Muscle of back (tissue), 13 donors: ENCODE measurements at places on chromosomes 3 and 15. TPM values are rescaled to one million over a fixed set of nuclear protein-coding genes. Genes with fewer than 3 reads are reported as not detected.

DNA sequence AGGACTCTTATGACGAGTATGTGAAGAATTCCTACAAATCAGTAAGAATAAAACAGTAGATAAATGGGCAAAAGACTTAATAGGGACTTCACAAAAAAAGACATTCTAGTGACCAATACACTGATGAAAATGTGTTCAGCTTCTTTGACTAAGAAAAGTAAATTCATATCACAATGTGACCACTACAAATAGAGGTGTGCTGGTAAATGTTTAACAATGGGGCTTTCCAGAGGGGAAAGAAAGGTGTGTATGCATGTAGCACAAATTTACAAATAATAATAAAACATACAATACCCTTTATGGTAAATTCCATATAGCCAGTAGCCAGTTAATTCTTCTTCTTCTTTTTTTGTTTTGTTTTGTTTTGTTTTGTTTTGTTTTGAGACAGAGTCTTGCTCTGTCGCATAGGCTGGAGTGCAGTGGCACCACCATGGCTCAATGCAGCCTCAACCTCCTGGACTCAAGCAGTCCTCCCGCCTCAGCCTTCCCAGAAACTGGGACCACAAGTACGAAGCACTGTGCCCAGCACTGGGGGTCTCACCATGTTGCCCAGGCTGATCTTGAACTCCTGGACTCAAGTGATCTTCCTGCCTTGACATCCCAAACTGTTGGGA, 17.5 kb upstream of the NMD3 start:
- DNase-seq: no peak

Gene IMPG2
- polyA plus RNA-seq: 0.55 TPM

DNA sequence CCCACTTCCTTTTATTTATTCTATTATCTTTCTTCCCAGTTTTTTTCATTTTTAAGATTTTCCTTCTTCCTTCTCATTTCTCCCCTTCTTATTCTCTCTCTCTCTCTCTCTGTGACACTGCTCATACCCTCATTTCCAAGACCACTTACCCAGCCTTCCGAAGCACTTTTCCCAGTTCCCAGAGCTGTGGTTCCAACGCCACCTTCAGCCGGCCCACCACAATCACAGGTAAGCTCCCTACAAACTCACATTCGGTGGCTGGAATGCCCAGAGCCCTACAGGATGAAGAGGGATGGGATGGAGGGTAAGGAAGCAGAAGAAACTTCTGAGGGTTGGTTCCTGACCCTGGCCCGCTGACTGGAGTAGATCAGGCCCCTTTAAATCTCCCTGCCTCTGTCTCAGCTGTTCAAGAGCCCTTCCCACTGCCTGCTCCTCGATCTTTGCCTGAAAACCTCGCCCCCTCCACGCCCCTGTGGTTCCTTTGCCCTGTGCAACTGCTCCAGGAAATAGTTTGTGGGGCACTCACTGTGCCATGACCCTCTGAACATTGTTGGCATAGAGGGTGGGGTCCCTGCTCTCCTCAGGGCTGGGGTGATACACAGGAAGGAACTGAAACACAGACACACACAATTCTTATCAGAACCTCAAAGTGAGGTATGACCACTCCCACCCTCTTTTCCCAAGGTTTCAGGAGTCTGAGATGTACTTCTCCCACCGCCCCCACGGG, 4.8 kb downstream of the LPCAT4 start:
- no peak for DNase-seq

Gene SRGAP3
- polyA plus RNA-seq: 18.4 TPM

GRCh38 chr15:61146931-61147230, 82.2 kb downstream of the RORA start:
- no peak for DNase-seq

Gene TRH
- 0.41 TPM for polyA plus RNA-seq

Gene SMAD6
- 3.6 TPM for polyA plus RNA-seq

DNA sequence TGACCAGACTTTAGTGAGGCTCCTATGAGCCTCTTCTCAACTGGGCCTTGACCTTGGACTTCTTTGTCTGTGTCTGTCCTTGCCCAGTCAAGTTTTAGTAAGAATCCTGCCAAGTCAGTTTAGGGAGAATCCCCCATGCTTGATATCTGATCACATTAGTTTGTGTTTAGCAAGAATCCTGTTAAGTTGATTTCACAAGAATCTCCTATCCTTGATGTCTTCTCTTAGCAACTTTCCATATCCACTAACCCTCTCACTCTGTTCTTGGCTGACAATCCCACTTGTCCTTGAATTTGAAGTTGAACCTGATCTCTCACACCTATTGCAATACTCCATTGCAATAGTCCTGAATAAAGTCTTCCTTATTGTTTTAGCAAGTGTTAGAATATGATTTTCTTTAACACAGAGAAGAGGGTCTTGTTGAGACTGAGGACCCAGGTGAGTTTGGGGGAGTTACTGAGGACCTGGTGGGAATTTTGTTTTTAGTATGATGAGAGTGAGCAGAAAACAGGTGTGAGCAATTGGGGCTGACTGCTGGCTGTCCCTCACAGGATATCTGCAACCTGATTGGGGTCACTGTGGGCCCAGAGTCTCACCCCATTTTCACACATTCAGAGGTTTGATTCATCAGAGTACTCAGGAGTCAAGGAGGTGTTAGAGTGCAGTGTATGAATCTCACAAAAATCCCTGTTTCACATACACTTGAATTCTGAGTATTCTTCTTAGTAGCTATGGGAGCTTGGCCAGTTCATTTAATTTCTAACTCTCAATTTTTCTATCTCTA, 39.9 kb upstream of the TNFAIP8L3 start:
- DNase-seq: no peak

DNA sequence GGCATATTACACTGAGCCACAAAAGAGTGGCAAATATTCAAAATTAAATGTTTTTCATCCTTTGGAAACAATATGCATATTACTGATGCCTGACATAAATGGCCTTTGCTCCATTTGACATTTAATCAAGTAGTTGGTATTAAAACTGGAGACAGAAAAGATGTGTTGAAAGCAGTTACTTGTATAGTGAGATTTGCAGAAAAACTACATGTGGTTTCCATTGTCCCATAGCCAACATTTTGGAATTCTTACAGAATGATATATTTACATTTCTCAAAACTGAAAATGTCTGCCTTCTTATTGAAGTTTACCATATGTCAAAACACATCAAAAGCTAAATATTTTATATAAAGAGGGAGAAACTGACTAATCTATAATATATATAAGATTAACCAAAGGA, 21.6 kb downstream of the SHOX2 start:
- DNase-seq: peak; percentile 33

Gene DNAH12
- 0.59 TPM for polyA plus RNA-seq

- no peak for DNase-seq
These were observed 15.8 kb downstream of the EPHB1 start for GRCh38 chr3:134810850-134811249.

GRCh38 chr3:155946178-155946577, 75.7 kb downstream of the GMPS start:
- DNase-seq: peak; percentile 45

GRCh38 chr3:155581579-155581978, 163.3 kb downstream of the PLCH1 start:
- no peak for DNase-seq

- DNase-seq: no peak
These were observed 50.5 kb downstream of the LDHAL6B start for GRCh38 chr15:59257140-59257539.

Gene TMED3
- 35.0 TPM for polyA plus RNA-seq

DNA sequence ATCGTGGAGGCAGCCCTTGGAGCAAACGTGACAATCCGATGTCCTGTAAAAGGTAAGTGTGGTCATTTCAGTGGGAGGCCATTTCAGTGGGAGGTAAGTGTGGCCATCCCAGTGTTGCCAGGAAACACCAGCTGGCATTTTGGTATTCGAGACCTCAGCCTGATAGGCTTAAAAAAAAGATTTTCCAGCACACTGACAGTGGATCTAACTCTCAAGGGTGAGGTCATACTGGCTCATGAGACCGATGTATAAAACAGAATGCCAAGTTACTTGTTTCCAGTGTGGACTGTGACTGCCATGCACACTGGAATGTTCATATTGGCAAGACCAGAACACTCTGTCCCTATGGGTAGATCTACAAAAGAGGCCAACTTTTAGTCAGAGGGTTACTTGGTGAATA, 244.4 kb upstream of the GOLGA6L4 start:
- no peak for DNase-seq

Gene TMEM207
- not detected for polyA plus RNA-seq

Gene FBXW12
- not detected for polyA plus RNA-seq

Gene CYP1A2
- not detected for polyA plus RNA-seq

Gene EDC3
- polyA plus RNA-seq: 22.8 TPM

DNA sequence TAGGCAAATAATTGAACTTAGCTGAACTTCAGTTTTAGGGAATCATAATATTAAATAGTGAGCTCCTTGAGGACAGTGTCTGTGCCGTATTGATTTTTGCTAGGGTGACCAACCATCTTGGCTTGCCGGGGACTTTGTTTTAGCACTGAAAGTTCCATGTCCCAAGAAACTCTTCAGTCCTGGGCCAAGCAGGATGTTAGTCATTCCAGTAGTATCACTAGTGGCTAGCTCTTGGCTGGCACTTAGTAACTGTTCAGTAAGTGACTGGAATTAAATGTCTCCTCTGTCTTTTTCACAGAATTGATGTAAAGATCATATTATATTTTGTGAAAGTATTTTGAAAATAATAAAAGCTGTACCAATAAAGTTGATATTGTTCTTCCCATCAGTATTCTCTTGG, 42.3 kb downstream of the RSRC1 start:
- no peak for DNase-seq

Gene PLSCR5
- polyA plus RNA-seq: not detected

GRCh38 chr15:90059208-90059985, 42.9 kb downstream of the IDH2 start:
- no peak for DNase-seq

DNA sequence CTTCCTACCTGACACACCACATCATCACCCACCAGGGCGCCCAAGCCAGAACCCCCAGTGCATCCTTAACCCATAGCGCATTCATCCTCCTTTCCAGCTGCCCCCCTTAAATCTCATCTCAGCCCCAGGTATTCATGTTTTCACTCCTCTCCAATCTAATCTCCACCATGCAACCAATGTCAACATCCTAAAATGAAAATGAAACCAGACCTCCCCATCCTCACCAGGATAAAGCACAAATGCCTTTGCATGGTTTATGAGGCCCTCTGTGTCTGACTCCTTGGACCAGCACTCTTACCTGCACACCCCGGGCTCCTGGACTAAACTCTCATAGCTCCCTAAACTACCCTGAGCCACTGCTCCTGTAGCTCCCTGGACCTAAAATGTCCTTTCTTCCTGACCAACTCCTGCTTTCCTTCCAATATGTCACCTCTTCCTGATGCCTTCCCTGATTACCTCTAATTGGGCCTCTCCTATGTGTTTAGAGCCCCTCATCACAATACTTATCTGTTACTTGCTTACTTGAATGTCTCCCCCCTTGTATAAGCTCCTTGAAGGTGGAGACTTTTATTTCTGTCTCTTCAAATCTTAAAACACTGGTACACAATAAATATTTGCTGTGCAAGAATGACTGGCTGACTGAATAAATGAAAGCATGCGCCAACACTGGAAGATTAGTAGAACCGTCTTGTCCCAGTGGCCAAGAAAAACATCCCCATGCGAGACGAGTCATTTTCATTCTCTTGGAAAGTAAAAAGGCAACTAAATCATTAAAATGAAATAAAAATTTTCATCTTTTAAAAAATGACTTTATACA, 142.5 kb downstream of the XXYLT1 start:
- DNase-seq: no peak

DNA sequence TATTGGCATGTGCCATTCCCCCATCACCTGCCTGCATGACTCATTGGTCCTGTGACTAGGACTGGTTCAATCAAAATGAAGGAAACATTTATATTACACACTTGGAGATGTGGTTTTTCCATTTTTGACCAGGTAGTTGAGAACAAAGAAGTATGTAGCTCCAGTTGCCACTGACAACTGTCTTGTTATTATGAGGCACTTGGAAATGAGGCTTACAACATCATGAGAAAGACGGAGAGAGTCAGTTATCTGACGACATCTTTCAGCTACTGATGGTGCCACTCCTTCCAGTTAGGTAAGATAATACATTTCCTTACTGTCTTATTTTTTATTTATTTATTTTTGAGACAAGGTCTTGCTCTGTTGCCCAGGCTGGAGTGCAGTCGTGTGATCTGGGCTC, 21.8 kb upstream of the PROK2 start:
- DNase-seq: no peak

GRCh38 chr3:151178208-151178845, 24.7 kb downstream of the GPR171 start:
- DNase-seq: no peak

- DNase-seq: no peak
These were observed 182.8 kb downstream of the TLE3 start for GRCh38 chr15:69914960-69915359.

Gene NME9
- polyA plus RNA-seq: 0.59 TPM

GRCh38 chr15:69735121-69735520, 282.5 kb downstream of the RPLP1 start:
- peak; percentile 77 for DNase-seq

GRCh38 chr15:60744826-60745460, 266.0 kb upstream of the ICE2 start:
- no peak for DNase-seq

Gene TEX9
- 2.5 TPM for polyA plus RNA-seq

- no peak for DNase-seq
These were observed 60.0 kb upstream of the TRIM71 start for GRCh38 chr3:32757618-32758374.

DNA sequence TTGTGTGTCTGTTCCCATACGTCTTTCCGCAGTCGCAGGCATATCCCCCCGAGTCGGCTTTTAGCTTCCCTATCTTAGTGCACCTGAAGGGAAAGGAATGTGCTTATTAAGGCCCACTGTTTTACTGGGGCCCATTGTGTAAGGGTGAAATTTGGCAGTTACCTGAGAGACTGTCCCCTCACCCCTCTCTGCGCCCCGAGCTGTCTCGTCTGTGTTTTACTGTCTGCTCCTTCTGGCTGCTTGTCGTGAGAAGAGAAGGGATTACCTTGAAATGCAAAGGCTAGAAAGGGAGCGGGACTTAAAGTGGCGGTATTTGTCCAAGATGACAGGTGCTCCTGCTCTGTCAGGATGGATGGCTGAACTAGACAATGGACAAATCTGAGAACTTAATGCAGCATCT, 233.0 kb upstream of the POU1F1 start:
- no peak for DNase-seq

Gene NEK10
- polyA plus RNA-seq: 7.6 TPM

DNA sequence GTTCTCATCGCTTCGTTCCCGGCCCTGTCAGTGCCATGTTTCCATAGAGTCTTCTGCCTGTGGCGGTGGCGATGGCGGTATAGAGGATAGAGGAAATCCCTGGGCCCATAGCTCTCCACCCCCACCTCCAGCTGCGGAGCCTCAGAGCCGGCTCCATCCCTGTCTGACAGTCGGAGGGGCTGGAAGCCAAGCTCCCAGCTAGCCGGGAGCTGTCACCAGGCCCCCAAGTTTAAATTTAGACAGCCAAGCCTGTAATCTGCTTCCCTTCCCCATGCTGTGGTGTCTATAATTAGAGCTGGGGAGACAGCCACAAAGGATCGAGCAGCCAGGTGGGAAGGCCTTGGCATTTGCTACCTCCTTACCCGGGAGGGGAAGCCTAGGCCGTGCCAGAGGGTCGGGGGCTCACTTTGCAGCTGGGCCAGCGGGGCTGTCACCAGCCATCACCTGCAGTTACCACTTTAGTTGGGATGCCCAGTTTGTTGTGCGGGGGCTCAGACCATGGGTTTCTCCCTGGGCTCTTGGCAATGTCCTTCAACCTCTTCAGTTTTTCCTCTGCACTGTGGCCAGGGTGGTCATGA, 56.3 kb upstream of the SEC13 start:
- DNase-seq: no peak

Gene GCNT3
- 0.13 TPM for polyA plus RNA-seq
